ENCODE measurements at places on chromosomes 5 and 9.

GRCh38 chr9:97938081-97938644 lies at the start of gene HEMGN:
Gene HEMGN (minus strand): TSS chr9:97938172. CDS start chr9:97938136, 36 bp downstream.
- no peak for DNase-seq

DNA sequence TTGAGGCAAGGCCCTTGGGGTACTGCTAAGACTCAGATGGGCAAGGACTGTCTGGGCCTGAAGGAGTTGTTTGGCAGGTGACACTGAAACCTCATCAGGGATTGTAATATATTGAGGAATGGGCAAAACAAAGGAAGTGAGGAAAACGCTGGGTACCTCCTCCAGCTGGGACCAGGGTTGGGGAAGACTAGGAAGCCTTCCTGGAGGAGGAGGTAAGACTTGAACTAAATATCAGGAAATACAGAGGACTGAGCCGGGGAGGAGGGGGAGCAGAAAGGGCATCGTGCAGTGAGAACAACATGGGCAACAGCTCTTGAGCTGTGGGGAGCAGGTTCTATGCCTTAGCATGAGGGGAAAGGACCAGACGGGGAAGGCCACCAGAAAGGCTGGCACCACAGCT lies 144.0 kb downstream of the GABBR2 start:
- DNase-seq, result no peak

GRCh38 chr9:98370976-98371315 lies 115.5 kb upstream of the TBC1D2 start:
- DNase-seq, result no peak

DNA sequence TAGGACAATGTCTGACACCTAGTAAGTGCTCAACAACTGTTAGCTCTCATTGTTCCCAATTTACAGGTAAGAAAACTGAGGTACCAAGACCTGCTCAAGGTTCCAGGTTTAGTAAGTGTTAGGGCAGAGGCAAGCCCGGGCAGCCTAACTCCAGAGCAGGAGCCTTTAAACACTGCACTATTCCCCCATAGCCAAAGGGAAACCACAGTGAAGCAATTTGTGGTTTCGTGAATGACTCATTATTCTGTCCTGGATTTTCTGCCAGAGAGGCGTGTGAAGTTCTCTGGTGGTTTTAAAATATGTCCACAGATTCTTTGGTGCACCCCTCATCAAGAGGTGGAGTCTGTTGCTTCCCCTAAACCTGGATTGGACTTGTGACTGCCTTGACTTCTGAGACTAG lies 1.0 kb upstream of the MCC start:
- no peak for DNase-seq

DNA sequence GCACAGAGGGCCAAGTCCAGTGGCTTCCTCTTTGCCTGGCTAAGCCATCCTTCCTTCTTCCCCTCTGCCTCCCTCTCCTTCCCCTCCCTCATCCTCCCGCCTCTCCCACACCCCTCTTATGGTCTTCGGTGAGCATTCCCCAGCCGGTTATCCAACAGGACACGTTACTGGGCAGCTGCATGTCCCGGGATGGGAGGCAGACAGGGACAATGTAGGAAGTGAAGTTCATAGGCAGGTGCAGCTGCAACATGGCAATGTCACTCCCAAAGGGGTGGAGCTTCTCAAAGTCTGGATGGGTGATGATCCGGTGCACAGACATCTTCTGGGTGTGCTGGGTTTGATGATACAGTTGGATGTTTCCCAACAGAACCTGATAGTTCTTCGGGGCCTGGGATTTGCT lies 71.4 kb upstream of the SPTLC1 start:
- no peak for DNase-seq

DNA sequence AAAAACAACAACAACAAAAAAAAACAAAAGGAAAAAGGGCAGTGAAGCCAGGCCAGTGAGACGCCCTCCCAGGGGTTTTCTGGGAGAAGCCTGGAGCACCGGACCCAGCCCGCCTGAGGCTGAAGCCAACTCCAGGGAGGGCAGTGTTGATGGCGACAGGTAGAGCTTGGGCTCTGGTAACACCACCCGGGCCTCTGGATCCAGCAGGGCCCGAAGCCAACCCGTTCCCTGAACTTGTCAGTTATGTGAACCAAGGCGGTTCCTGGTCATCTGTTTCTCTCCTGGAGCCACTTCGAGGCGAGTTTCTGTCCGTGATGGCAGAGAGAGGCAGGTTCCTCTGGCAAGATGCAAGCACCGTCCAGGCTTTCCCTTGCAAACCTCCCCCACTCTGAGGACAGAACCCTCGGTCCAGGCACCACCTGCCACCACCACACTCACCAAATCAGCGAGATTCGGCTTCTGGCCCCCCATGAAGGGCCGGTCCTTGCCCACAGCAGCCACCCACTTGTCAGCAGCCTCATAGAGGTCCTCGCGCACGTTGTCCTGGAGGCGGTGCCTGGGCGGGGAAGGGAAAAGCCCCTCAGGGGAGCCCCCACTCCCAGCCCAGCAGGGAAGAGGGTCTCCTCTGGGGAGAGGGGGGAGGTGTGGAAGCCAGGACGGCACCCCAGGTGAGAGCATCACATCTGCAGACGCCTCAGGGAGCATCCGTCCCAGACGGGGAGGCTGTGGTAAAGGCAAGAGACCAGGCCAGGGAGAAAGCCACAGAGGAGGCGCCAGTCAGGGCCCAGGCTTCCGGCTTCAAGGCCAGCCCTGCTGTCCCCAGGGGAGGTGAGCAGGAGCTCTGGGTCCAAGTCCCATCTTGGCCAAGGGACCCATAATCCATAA lies 5.4 kb downstream of the PTGES2 start:
- DNase-seq, result no peak

DNA sequence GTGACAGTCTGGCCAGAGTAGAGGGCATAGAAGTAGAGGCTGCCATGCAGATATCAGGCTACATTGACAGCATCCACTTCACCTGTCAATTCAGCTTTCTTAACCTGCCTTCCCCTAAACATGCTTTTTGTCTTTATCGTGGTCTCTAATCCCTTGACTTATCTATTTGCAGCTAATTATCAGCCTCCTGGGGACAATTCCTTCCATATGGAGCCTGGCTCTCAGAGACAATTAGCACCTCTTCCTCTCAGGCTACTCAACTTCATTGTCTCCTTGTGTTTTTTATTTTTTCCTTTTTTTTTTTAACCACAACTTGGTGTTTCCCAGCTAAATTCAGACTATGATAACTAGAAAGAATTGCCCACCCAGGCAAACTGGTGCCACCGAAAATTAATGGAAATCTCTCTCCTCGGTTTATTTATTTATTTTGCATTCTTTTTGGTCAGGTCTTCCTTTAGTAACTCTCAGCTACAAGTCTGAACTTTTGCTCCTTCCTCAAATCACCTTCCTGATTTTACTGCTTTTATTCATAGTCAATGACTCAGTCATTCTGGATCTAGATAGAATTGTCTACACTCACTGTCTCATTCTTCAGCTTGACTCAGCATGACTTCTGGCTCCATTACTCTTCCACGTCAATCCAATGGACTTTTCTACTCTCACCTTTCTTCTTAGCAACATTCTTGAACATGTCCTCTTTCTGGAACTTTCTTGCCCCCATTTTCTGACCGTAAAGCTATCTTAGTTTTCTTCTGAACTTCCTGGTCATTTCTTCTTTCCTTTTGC lies 63.0 kb upstream of the BASP1 start:
- DNase-seq, result no peak

DNA sequence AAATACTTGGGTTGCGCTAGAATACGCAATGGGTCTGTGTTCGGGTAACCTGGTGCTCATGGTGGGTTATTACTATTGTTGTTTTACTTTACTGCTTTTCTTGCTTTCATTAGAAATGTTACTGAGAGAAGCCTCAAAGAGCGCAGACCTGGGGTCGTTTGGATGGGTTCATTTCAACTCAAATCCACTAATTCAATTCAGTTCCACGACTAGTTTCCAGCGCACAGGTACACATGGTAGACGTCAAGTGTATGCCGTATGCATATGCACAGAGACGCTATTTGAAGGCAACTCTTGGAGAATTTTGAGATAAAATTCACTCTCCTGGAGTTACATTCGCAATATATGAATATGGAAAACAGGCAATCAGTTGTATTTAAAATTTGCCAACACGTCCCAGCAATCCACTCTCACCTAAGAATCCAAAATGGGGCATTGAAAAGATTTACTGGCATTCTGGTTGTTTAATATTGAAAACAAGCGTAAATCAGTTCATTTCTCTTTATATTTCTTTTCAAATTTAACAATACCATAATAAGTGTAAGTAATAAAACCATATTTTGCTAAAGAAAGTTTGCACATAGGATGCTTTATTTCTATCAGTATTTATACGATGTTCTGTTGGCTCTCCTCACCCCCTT lies 4.4 kb upstream of the PAX5 start:
- DNase-seq, result no peak

- no peak for DNase-seq
These were observed 27.9 kb upstream of the DTWD2 start for GRCh38 chr5:119016125-119016774.

DNA sequence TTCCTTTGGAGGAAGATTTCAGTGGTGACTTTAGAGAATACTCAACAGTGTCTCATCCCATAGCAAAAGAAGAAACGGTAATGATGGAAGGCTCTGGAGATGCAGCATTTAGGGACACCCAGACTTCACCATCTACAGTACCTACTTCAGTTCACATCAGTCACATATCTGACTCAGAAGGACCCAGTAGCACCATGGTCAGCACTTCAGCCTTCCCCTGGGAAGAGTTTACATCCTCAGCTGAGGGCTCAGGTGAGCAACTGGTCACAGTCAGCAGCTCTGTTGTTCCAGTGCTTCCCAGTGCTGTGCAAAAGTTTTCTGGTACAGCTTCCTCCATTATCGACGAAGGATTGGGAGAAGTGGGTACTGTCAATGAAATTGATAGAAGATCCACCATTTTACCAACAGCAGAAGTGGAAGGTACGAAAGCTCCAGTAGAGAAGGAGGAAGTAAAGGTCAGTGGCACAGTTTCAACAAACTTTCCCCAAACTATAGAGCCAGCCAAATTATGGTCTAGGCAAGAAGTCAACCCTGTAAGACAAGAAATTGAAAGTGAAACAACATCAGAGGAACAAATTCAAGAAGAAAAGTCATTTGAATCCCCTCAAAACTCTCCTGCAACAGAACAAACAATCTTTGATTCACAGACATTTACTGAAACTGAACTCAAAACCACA lies 67.4 kb downstream of the VCAN start:
- no peak for DNase-seq

DNA sequence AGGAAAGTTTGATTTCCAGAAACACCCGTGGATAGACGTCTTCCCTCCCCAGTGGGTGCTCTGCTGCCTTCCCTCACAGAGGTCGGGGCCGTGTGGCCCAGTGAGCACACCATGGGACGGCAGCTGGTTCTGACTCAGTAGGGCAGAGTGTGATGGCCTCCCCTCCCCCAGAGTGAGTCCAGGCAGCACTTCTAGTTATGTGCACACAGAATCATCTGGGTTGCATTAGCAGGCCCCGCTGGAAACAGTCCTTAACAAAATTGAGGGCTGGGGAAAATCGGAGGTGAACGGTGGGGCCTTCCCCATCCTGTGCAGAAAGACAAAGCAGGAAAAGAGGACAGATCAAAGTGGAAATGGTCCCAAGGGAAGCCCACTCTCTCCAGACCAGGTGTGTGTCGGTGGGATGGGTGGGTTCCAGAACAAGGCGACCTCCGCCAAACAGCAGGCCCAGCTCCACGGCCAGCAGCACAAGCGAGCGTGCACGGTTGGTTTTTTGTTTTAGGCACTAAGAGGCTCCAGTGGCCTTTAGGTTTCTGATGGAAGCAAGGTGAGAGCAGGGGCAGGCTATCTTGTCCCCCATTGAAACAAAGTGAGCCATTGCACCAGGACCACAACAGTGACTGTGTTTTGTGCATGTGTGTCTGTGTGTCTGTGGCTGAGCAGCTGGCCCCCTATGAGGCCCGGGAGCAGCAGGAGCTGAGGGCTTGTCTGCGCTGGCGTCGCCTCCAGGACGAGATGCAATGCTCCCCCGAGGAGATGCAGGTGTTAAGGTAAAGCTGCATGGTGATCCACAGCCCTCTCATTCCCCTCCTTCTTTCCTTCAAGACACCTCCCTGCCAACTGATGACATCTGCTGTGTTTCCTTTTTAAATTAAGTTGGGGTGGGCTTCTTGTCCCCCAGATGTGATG lies 201.5 kb downstream of the AOPEP start:
- no peak for DNase-seq

DNA sequence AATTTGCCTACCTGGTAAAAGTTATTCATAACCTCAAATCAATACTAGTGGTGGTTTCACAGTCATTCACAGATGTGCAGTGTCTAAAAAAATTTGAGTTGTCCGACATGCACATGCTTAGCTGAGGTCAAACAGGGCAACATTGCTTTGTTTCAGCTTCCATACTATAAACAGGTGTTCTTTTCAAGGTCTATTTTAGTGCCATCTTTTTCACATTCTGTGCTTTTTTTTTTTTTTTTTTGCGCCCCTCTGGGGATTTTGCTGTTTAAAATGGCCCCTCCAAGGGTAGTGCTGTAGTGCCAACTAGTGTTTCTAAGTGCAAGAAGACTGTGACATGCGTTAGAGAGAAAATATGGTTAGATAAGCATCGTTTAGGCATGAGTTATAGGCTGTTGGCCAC lies 14.5 kb downstream of the PHAX start:
- no peak for DNase-seq

GRCh38 chr9:14423815-14424261 lies 109.9 kb upstream of the NFIB start:
- DNase-seq, result no peak

- DNase-seq, result no peak
These were observed 211.8 kb upstream of the RASEF start for GRCh38 chr9:83274787-83275186.

DNA sequence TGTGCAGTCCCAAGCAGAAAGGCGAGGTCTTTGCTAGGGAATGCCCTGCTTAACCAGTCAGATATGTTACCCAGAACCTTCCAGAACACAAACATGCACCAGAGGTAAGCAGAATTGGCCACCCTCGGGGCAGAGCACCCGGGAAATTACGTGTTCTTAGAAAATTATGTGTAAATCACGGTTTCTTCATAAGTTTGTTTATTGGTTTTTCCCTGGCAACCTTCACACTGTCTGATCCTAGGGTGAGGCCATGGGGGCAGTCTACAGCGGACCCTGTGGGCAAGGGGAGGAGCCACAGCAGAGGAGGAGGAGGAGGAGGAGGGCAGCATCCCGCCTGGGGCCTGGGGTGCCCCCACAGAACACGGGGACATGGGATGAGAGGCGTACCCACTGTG lies 31.4 kb downstream of the RXRA start:
- no peak for DNase-seq
